ENCODE measurements at places on chromosomes 7 and 10.

GRCh38 chr7:138478499-138478908, 18.4 kb downstream of the TRIM24 start:
- no peak for DNase-seq

- DNase-seq, result no peak
Measured at GRCh38 chr7:40354711-40355110, 219.9 kb downstream of the SUGCT start.

DNA sequence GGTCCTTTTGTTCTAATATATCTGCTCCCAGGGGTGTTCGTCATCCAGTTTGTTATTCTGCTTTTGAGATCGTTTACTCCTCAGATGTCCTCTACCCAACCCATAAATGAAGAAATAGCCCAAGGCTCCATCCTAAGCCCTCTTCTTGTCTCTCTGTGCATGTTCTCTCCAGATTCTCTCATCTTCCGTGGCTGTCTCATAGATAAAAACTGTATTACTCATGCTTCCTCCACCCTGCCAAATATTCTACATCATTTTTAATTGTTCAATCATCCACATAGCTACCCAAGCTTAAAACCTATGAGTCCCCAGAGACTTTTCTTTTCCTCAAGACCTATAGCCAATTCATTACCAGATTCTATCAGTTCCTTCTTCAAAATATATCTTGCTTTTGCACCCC, 44.9 kb downstream of the CAV1 start:
- DNase-seq, result no peak

DNA sequence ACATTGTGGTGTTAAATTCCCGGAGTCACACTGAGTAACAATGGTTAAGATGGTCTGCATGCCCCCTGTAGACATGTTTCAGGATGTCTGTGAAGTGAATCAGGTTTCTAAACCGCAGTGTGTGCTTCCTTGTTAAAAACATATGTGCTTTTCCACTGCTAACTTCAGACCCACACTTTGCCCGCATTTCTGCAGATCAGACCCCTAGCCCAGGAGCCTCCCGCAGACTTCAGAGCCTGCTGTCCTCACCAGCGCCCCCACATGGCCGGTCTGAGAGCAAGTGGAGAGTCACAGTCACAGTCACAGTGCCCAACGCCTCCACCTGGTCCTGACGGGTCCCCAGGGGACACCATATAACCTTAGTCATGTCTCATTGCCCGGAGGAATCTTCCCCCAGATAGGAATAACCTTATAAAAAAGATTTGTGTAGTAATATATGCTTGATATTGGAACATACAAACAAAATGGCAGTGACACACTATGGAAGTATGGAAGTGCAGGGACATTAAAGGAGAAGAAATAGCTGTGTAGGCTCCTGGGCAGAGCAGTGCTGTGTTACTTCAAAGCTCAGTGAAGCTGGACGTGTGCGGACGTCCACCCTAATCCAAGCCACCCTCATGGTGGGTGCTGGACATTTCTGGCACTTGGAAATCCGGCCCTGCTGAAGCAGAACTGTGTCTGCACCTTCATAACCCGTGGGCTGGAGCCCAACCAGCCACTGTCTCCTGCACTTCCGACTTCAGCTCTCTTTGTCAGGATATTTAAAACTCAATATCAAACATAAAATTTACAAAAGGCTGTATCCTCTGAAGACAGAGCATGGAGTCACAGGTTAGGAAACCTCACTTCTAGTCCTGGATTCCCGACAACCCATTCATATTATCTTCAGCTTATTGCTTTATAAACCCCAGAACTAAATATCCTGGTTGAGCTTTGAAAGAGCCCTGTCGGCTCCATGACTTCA, 29.0 kb downstream of the GSTO2 start:
- DNase-seq, result no peak

GRCh38 chr7:106143711-106144337, 31.7 kb upstream of the SYPL1 start:
- DNase-seq, result peak; percentile 34

DNA sequence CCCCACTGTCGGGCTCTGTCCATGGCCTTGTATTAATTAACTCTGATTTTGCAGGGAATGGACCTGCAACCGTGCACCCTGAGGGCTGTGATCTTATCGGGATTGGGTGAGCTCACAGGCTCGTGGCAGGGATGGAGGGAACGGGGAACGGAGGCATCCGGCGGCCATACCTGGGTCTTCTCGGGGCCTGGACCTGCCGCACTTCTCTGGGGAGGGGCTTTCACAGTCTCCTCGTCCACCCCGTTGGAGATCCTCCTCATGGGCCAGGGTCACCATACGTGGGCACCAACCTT, 57.5 kb upstream of the SHH start:
- DNase-seq, result no peak

DNA sequence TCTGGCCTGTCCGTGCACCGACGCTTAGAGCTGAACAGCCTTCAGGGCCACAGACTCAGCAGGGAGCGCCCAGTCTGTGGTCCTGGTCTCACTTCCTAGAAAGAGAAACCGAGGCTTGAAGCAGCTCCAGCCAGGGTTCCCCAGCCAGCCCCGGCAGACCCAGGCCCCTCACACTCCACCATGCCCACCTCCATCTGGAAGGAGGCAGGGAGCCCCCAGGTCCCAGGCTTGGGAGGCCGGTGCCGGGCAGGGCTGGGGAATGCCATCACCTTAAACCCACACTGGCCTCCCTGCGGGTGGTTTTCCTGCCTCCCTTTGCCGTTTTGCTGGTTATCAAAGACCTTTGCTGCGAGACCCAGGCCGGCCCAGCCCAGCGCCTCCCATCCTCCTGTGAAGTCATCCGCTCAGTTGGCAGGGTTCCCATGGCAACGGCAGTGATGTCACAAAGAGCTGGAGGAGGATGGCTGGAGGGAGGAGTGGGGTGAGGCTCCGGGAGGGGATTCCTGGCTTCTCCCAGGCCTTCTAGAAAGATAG, 24.0 kb downstream of the ELFN1 start:
- DNase-seq, result no peak

GRCh38 chr10:114261076-114261475, 22.0 kb downstream of the VWA2 start:
- DNase-seq, result no peak

- no peak for DNase-seq
Measured at GRCh38 chr10:91602449-91602848, 30.4 kb downstream of the PPP1R3C start.

DNA sequence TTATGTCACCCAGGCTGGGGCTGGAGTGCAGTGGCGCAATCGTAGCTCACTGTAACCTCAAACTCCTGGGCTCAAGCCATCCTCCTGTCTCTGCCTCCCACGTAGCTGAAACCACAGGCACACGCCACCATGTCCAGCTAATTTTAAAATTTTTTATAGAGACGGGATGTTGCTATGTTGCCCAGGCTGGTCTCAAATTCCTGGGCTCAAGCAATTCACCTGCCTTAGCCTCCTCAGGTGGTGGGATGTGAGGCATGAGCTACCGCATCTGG, 123.2 kb upstream of the PARD3 start:
- DNase-seq, result no peak

DNA sequence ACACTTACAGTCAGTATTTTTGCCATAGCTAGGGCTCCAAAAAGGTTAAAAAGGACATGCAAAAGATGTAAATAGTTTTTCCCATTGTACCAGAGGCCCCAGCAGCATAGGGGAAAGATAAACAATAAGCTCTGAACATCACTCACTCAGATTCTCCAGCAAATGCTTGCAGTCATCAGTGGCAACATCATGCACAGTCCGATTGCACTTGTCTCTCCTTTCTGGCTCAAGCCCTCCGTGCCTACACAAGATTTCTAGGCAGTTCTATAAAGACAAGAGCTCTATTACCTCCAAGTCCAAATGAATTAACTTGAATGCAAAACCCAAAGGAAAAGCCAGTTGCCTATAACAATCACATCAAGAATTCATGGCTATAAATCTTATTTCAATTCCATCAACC, 106.3 kb downstream of the CTTNBP2 start:
- DNase-seq, result no peak

DNA sequence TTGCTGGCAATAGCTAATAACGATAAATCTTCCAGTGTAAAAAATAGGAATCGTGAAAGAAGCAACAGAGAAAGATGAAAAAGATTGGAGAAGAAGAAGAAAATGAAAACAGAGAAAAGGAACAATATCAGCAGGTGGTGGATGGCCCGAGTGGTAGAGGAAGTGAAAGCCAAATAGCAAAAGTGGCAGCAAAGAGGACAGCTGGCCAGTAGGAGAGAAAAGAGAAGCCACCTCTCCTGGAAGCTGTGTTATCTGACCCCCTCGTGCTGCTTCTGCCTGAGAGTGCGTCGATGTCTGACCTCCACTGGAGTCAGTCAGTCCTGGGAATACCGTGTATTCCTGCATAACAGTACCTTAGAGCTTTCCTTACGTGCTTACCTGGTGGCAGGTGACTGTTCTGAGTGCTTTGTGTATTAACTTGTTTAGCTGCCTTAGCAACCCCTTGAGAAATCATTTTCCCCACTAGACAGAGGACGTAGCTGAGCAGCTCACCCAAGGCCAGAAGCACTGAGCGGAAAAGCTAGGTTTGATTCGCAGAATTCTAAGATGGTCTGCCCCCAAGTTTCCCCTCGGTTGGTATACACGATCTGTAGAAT, 88.3 kb downstream of the CHN2 start:
- no peak for DNase-seq

DNA sequence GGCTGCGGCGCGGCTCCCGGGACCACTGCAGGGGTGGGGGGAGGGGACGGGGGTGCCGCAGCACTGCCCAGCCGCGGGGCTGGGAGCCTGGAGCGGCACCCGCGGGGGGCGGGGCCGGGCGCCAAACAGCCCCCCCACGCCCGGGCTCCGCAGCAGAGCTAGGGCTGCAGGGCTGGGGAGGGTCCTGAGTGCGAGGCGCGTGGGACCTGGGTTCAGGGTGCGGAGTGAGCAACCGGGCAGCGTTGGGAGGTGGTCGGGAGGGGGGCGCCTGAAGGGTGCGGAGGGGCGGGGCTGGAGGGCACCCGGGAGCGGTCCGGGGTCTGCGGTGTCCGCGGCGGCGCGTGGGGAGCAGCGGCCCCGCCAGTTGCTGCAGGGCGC, 528 bp downstream of the CAMK2G start:
- DNase-seq, result no peak

GRCh38 chr7:25429731-25430130, 201.4 kb upstream of the NPVF start:
- DNase-seq, result no peak

- DNase-seq, result no peak
Measured at GRCh38 chr7:44470135-44470479, 20.4 kb downstream of the NUDCD3 start.

DNA sequence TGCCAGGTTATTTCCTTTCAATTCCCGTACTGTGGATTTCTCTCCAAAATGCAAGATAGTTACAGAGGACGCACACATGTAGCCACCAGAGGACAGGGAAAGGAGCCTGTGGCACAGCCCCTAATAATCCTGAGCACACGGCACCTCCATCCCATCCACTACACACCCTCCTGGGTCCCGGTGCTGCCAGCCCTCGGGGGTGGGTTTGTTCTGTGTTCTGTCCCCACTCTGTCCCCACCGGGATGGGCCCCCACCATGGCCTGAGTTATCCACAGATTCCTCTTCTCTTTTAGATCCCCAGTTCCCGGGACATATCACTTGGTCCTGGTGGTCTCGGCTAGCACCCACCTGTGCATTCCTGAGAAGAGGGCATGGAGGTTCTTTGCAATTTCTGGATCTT, 196.9 kb upstream of the PPP2R2D start:
- DNase-seq, result no peak

- no peak for DNase-seq
Measured at GRCh38 chr10:133257489-133258065, 19.1 kb downstream of the ADAM8 start.

All from NCI-H2171 (cell line).